ENCODE measurements at places on chromosomes 13 and 19.

DNA sequence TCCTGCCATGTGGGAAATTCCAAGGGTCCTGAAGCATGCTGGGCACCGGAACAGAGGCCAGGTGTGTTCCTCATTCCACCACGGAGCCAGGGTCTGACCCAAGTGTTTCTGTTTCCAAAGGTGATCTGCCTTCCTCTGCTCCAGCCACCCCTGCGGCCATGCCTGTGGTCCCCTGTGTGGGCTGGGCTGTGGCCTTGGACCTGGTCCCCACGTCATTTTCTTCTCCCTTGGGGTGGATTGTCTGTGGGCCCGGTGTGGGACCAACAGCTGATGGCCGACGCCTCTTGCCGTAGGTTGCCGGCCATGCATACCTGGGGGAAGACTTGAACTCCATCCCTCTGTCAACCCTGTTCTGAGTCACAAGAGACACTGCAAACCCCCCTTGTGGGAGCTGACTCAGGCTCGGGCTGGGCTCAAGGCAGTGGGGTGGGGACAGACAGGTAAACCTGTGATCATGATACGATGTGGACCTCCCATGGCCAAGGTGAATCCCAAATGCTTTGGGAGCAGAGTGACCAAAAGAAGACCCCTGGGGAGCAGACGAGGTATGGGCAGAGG, 35.0 kb downstream of the ATP11A start:
- no peak for DNase-seq

GRCh38 chr13:39451860-39452301, 151.1 kb downstream of the LHFPL6 start:
- no peak for DNase-seq

DNA sequence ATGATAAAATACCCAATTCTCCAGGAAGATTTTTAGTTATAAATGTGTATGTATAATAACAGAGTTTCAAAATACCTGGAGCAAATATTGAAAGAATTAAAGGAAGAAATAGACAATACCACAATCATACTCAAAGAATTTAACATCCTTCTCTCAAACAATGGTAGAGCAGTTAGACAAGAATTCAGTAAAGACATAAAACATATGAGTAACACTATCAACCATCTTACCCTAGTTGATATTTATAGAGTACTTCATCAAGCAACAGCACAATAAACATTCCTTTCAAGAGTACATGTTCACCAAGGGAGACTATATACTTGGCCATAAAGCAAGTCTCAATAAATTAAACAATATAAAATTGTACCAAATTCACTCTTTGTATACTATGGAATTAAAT, 108.4 kb downstream of the DLEU7 start:
- no peak for DNase-seq

GRCh38 chr19:28234637-28235036, 978.3 kb downstream of the UQCRFS1 start:
- DNase-seq, result no peak

DNA sequence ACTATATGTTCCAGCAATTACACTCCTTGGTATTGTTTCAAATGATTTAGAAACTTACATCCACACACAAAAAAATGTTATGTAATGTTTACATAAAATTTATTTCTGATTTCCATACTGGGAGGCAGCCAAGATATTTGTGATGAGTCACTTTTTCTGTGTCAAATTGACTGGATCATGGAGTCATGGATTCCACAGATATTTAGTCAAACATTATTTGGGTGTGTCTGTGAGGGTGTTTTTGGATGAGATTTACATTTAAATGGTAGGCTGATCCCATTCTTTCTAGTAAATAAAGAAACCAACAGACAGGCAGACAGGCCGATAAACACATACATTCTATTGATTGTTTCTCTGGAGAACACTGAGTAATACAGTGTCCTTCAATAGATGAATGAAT, 562.8 kb downstream of the SLITRK6 start:
- DNase-seq, result no peak

GRCh38 chr19:38956264-38956663, 19.3 kb downstream of the FBXO17 start:
- no peak for DNase-seq

DNA sequence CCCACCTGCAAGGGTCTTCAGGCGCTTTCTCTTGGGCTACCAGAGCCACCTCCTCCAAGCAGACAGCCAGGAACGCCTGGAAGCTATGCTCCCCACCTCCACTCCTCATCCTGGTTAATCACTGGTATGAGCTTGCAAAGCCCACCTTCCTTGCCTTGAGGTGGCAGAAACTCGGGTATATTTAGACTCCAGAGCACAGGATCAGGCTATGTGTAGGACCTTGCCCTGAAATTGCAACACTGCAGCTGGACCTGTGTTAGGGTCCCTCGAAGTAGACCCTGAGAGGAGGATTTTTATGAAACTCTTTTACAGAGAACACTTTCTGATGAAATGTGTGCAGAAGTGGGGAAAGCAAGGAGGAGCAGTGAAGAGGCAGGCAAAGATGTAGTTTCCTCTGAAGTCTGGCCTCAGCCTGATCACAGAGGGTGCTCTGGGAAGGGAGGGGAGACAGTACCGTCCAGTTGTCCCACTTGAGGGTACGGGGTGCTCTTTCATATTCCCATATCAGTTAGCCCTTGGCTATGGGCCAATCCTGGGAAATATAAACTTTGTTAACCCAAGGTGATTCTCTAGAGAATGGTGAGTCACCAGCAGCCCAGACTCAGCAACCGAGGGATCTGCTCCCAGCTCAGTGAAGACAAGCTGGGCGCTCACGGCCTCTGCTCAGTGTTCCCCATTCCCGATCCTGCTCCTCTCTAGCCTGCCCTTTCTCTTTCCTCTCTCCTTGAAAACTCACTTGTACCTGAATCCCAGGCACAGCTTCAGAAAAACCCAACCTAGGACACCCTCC, 157.9 kb downstream of the UQCRFS1 start:
- DNase-seq, result no peak

Measured in vagina (tissue), 2 donors.